ENCODE measurements at places on chromosomes 4 and X.

DNA sequence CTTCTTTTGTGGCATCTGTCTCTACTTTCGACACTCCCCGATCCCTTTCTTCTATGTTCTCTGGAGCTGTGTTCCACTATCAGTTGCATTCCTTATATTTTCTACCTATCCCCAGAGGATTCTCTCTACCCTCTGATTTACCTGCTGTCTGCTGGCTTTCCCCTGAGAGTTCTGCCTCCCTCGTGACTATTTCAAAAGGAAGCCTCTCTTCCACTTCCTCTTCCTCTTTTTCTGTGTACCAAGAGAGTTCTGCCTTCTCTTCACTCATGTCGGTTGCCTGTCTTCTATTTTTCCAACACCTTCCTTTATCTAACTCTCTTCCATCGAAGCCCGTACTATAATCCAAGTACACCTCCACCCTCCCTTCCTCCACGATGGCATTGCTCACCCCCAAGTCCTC lies 631.7 kb downstream of the SMARCA1 start:
- H3K4me1 ChIP-seq: no peaks in the 10 kb centered on the region
- DNase-seq: no peak
- H3K27ac ChIP-seq: no peak overlapping the region
- no peaks in the 10 kb centered on the region for H3K27me3 ChIP-seq
- no peaks in the 10 kb centered on the region for H3K36me3 ChIP-seq

DNA sequence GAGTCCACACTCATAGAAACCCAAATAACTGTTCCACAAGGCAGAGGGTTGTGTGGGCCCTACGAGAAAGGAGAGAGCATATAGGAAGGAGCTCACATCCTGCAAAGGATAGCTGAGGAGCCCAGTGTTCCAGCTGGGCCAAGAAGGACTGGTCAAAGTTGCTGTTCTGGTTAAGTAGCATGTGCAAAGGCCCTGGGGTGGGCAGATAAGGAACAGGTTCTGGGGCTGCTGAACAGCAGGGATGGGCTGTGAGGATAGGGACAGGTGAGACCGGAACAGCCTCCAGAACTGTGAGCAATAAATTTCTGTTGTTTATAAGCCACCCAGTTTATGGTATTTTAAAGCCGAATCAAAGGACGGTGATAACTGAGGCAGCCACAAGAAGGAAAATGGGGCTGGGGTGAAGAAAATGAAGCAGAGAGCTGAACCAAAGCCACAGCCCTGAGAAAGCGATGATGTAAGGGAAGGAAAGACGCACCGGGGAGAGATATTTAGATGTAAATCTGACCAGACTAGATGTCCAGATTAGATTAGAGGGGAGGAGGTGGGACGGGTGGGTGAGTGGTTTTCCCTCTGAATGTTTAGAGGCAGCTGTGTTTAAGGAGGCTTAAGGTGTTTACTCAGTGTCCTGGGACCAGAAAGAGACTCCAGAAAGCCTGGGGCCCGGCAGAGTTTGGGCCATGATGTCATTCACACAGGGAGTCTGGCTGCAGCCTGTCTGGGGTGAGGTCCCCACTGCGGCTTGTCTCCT lies 180.8 kb upstream of the BCOR start:
- no peak for DNase-seq
- H3K27me3 ChIP-seq: no peaks in the 10 kb centered on the region
- H3K36me3 ChIP-seq: no peaks in the 10 kb centered on the region
- H3K27ac ChIP-seq: no peak overlapping the region
- H3K4me1 ChIP-seq: no peaks in the 10 kb centered on the region
- H3K4me3 ChIP-seq: no peak overlapping the region

DNA sequence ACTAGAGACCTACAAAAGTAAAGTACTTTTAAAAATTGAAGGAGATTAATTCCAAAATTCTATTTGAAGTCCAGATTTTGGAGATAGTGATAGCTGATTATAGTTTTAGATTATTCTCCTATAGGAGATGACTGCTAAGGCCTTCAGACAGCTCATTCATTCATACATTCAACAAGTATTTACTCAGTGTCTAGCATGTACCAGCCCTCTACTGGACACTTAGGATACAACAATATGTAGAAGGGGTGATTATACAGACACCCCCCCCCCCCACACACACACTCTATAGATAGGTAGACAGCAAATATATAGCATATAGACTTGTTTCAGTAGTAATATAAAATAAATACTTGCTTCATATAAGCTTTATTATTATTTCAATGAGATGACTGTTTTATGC lies 60.4 kb upstream of the TAF9B start:
- H3K27ac ChIP-seq: no peak overlapping the region
- H3K4me1 ChIP-seq: no peaks in the 10 kb centered on the region
- peak; percentile 10 for DNase-seq
- no peak overlapping the region for H3K4me3 ChIP-seq

DNA sequence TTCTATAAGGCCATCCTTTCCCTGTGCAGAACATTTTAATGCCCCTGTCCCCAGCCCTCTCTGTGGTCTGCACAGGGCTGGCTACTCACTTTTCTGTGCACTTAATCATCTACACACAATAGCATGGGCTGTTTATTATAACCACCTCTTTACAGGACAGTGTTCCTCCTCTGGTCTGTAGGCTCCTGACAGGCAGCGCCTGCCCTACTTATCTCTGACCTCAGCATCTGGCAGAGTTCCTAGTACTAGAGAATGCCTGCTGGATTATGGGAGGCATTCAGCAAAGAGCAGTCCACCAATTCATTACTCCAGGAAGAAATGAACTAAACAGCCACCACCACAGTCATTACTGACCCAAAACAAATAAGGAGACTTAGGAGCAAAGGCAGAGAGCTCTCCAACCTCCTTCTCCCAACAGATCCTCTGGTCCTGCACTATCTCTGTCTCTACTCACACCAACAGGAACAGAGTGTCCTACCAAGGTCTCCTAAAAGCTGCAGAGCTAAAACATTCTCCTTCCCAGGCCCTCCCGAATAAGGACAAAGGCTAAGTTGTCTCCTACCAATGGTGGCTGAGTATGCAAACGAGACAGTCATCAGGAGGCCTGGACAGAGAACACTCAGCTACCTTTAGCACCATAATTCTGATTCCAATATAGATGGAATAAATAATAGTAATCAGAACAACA lies 279.2 kb downstream of the QDPR start:
- no peak overlapping the region for H3K4me3 ChIP-seq
- H3K27me3 ChIP-seq: no peaks in the 10 kb centered on the region
- H3K4me1 ChIP-seq: peaks cover 2% of the 10 kb centered on the region
- H3K36me3 ChIP-seq: no peaks in the 10 kb centered on the region

- no peak overlapping the region for H3K27ac ChIP-seq
- no peaks in the 10 kb centered on the region for H3K4me1 ChIP-seq
- H3K27me3 ChIP-seq: no peaks in the 10 kb centered on the region
- H3K4me3 ChIP-seq: no peak overlapping the region
- H3K36me3 ChIP-seq: no peaks in the 10 kb centered on the region
- no peak for DNase-seq
These were observed 141.1 kb downstream of the CRLF2 start for GRCh38 chrX:1071351-1071750.

GRCh38 chr4:156870131-156870530 lies 101.5 kb downstream of the PDGFC start:
- H3K4me1 ChIP-seq: no peaks in the 10 kb centered on the region
- H3K36me3 ChIP-seq: no peaks in the 10 kb centered on the region
- H3K27ac ChIP-seq: no peak overlapping the region
- H3K4me3 ChIP-seq: no peak overlapping the region
- no peaks in the 10 kb centered on the region for H3K27me3 ChIP-seq

DNA sequence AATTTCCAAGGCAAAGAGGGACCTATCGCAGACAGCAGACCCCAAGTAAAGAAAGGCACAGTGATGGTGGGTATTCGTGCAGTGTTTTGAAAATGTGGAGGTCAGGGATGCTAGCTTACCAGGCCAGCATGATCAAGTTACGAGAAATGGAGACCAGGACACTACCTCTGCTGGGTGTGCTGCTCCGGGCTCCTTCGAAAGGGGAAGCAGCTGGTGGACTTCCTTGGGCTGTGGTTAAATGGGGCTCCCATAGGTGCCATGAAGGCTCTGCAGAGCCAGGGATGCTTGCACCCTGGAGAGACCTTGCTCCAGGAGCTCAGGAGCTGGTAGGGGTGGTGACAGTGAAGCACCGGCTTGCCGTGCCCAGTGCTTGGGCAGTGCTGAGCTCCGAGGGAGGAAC lies 68.8 kb downstream of the TBL1X start:
- DNase-seq: no peak
- H3K27ac ChIP-seq: no peak overlapping the region
- H3K27me3 ChIP-seq: no peaks in the 10 kb centered on the region
- H3K4me1 ChIP-seq: no peaks in the 10 kb centered on the region

DNA sequence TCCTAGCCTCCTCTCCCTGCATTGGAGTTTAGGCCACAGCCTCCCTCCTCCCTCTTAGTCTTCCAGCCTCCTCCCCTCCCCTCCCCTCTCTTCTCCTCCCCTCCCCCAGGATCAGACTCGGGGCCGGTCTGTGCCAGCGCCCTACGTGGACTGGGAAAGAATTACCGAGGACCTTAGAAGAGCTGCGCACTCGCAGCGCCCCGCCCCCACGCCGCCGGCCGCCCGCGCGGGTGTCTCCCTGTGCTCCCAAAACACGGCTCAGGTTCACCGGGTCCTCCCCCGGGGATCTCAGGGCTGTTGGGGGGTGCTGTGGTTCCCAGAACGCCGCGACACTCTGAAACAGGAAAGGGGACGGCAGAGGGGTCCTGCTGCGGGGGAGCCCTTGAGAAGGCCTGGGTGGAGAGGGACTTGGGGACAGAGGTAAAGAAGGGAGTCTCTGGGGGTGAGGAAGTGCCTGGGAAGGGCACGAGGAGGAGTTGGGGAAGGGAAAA lies 122.3 kb upstream of the TBL1X start:
- H3K4me3 ChIP-seq: peak overlapping the region; percentile 36
- H3K27me3 ChIP-seq: no peaks in the 10 kb centered on the region

Data from mesendoderm (in vitro differentiated cells).